ENCODE measurements at places on chromosomes 2 and 18.

DNA sequence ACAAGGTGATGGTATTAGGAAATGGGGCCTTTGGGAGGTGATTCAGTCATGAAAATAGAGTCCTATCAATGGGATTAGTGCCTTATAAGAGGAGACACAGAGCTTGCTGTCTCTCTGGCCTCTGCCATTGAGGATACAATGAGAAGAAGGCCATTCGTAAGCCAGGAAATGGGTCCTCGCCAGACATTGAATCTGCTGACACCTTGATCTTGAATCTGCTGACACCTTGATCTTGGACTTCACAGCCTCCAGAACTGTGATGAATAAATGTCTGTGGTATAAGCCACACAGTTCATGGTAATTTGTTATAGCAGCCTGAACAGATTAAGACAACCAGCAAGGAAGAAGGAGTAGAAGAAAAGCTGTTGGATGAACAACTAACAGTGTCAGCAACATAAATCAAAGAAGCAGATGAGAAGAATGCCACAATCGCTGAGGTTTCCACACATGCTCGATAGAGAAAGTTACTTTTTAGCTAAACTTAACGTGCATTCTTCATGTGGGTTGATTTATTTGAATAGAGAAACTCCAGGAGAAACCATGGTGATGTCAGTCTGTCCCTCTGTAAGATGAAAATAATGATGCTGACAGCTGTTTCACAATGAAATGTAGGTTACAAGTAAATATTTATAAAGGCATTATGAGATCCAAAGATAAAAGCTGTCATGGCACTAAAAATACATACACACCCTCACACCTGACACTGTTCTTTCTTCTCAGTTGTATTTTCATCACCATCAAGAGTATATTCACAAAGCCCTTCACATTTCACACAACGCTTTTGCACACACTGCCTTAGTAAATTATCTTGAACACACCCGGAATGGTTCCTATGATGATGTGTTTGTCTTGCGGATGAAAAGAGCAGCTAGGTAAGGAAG lies 153.7 kb upstream of the NCK2 start:
- DNase-seq = no peak

DNA sequence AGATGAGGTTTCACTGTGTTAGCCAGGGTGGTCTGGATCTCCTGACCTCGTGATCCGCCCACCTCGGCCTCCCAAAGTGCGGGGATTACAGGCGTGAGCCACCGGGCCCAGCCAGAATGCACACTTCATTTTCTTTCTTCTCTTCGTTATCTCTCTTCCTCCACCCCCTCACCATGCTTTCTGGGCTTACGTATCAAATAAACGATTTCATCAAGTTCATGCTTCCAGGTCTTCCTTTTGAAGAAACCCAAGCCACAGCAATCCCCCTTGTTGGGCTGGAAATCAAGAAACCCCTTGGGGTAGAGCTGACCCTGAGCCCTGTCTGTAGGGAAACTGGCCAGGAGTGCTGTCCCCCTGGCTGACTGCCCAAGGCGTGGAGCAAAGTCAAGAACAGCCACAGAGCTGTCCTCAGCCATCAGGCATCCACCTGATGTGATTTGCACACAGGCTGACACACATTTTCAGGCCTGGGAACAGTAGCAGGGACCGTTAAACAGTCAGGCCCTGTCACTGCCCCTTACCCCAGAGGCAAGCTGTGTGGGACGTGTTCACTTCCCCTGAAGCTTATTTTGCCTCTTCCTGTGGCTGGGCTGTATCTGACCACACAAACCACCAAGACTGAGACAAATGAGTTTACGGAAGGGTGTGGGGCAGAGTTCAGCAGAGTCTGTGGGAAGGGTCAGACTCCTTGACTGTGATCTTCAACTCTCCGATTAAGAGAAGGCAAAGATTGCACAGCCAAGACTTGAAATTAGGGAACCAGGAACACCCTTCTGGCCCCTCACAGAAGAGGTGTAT lies 15.1 kb upstream of the NMUR1 start:
- no peak for DNase-seq

DNA sequence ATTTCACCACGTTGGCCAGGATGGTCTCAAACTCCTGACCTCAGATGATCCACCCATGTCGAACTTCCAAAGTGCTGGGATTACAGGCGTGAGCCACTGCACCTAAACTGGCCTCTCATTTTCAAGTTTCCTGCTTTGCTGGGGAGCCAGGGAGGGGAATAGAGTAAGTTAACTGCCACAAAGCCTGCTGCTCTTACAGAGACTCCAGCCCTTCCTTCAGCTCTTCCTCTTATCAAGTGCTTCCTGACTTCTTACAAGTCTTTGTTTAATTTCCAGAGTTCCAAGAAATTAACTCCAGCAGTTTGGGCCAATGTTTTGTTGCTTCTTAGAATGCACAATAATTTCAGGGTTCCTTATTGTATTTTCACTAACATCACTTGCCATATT lies 24.3 kb upstream of the UBE2F start:
- DNase-seq = no peak

DNA sequence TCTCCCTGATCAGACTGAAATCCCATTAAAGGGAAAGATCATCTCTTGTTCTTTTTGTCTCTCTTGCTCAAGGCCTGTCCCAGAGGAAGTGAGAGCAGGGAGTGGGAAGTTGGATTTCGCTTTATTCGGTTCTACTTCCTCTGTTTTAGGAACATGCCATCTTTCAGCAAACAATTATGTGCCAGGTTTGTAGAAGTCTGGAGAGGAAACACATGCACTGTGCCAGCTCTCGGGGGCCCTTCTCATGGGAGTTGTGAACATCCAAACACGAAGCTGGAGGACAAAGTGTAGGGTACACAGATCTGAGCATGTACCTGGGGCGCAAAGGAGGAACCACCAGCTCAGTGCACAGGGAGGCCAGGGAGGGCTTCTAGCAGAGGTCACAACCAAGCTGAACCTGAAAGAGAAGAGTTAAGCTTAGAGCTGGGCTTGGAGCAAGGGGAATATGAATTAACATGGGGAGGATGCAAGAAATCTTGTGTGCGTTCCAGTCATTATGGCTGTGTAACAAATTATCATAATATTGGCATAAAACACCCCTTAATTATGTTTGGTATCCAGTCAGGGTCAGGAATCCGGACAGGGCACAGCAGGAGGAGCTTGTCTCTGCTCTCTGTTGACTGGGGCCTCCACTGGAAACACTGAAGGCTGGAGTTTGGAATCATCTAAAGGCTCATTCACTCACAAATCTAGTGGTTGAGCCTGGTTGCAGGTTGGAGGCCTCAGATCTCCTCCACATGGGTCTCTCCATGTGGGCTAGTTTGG lies 128.6 kb downstream of the ZFP36L2 start:
- DNase-seq = no peak

GRCh38 chr2:84532291-84532690 lies 16.0 kb downstream of the DNAH6 start:
- DNase-seq = no peak

GRCh38 chr18:78154853-78155252 lies 824.8 kb upstream of the SALL3 start:
- no peak for DNase-seq
